ENCODE measurements at places on chromosomes 7 and 10.

DNA sequence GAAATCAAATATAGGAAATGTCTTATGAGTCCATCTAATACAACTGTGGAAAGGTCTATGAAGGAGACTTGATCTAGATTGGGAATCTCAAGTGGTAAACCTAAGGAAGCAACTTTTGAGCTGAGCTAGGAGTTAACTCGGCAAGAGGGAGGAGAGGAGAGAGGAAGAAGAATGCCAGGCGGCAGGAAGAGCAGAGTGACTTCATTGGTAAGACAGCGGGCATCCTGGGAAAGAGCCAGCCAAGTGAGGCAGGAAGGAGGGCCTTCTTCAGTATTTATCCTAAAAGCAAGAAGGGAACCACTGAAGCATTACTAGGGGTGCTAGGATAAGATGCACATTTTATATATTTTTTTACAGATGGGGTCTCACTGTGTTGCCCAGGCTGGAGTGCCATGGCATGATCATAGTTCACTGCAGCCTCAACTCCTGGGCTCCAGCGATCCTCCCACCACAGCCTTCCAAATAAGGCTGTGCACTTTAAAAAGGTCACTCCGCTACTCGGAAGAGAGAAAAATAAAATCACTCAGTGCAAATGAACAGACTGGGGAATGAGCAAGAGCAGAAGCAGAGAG, 2.0 kb downstream of the BCL7B start:
- no peak for DNase-seq

GRCh38 chr7:126685018-126685573, 567.6 kb downstream of the GRM8 start:
- DNase-seq: no peak

GRCh38 chr7:91089382-91089963, 174.8 kb upstream of the FZD1 start:
- no peak for DNase-seq

DNA sequence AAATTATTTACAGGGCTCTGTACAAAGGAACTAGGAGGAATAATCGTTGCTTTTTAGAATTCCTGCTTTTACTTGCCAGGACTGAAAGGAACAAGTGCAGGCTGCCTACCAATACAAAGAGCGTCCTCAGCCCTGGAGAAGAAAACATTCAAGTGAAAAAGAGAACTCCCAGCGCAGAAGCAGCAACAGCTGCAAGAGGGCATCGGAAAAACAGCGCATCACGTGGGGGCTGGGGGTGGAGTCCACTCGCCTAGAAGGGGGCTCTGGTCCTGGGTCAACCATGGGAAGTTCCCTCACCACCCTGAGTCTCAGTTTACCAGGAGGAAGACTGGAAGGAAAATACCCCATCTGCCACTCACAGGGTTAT, 385 bp upstream of the C10orf90 start:
- DNase-seq: no peak

DNA sequence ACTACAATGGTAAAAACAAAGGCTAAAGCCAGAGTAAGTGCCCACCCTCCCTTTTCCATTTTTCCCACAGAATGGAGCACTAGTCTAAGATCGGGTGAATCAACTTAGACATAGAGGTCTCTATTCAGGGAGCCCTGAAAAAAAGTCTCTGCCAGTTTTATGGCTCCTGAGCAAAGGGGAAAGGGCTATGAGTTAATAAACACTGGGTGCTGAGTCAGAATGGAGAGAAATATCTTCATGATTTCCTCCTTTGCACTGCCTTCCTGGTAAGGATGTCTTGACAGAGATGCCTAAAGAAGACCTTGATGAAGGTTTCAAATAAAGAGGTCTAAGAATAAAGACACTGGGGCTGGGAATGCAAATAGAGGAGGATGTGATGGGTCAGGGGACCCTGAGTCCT, 607.4 kb upstream of the MBL2 start:
- DNase-seq: no peak

DNA sequence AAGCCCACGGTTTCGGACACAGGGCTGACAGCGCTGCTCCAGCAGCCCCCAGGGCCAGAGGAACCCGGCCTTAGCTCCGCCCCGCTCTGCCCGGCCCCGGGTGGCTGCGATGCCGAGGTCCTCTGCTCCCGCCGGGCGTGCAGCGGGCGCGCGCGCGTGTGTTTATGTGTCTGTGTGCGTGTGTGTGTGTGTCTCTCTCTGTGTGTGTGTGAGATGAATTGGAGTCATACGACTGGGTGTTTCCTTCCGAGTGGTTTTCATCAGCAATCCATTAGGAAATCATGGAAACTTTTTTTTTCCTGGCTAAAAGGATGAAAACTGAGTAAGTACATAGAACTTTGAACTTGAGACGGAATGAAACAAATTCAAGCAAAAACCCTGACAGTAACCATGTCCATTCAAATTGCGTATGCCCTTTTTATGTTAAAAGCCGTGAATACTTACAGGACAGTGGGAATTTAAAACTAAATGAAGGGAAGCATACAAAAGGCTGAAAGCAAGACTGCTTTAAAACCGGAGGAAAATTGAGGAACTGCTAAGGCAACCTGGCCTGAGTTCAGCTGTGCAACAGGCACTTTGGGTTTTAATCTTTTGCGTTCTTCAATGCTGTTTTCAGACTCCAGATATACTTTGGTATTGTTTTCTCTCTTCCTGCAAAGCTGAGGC, at the start of gene CPED1:
Gene CPED1, plus strand, starts transcription at position 121 of the 666 bp plus-strand sequence. CDS start 911 bp downstream, outside the sequence.
- no peak for DNase-seq

DNA sequence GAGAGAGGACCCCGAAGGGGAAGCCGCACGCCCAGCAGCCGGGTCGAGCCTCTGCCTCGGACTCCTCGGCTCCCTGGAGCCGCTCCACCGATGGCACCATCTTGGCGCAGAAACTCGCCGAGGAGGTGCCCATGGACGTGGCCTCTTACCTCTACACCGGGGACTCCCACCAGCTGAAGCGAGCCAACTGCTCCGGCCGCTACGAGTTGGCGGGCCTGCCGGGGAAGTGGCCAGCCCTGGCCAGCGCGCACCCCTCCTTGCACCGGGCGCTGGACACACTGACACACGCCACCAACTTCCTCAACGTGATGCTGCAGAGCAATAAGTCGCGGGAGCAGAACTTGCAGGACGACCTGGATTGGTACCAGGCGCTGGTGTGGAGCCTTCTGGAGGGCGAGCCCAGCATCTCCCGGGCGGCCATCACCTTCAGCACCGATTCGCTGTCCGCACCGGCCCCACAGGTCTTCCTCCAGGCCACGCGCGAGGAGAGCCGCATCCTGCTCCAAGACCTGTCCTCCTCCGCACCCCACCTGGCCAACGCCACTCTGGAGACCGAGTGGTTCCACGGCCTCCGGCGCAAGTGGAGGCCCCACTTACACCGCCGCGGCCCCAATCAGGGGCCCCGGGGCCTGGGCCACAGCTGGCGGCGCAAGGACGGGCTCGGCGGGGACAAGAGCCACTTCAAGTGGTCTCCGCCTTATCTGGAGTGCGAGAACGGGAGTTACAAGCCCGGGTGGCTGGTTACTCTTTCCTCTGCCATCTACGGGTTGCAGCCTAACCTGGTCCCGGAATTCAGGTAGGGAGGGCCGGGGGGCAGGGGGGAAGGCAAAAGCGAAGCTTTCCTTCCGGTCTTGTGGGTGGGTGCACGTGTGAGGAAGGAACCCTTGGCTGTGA, 973 bp downstream of the GPR158 start:
- no peak for DNase-seq

- DNase-seq: no peak
Observed at GRCh38 chr10:93993782-93994437, at the start of gene PLCE1. TSS of gene PLCE1 (plus strand) at chr10:93993931. CDS start at chr10:94031047, 37,116 bp downstream.

- no peak for DNase-seq
Observed at GRCh38 chr7:105802604-105803428, 73.6 kb downstream of the ATXN7L1 start.

DNA sequence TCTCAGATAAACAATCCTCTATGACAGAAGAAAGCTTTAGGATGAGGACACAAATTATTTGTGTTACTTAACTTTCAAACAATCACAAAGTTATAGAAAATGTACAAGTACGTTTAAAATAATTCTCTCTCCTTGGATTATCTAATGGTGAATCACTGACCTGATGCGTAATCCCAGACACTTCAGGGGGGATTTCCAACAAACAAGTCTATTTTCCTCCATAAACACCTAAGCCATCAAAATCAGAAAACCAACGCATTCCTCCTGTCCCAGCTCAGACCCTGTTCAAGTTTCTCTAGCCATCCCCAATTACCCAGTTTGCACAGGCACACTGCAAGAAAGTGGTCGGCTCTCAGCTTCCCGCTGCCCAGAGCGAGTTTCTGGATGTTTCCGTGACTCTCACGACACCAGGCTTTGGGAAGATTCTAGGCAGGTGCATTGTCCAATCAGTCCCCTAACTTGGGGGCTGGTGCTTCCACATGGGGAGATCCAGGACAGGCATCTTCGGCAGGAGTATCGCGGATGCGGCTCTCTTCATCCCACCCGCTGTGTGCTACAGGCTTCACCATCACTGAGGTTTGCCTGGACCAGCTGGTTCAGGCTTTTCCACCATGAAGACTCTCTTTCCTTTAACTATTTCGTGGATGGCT, 200.0 kb downstream of the ZMYND11 start:
- no peak for DNase-seq

GRCh38 chr10:96470116-96470743, 43.5 kb downstream of the TLL2 start:
- DNase-seq: no peak

DNA sequence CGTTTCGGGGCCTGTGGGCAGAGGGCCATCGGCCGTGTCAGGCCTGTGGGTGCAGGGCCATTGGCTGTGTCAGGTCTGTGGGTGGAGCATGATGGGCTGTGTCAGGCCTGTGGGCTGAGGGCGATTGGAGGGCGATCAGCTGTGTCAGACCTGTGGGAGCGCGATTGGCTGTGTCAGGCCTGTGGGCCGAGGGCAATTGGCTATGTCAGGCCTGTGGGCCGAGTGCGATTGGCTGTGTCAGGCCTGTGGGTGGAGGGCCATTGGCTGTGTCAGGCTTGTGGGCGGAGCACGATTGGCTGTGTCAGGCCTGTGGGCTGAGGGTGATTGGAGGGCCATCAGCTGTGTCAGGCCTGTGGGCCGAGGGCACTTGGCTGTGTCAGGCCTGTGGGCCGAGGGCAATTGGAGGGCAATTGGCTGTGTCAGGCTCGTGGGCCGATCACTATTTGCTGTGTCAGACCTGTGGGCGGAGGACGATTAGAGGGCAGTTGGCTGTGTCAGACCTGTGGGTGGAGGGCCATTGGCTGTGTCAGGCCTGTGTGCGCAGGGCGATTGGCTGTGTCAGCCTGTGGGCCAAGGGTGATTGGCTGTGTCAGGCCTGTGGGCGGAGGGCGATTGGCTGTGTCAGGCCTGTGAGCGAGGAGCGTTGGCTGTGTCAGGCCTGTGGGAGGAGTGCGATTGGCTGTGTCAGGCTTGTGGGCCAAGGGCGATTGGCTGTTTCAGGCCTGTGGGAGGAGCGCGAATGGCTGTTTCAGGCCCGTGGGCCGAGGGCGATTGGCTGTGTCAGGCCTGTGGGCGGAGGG, 54.1 kb downstream of the DYNC2I1 start:
- DNase-seq: no peak

DNA sequence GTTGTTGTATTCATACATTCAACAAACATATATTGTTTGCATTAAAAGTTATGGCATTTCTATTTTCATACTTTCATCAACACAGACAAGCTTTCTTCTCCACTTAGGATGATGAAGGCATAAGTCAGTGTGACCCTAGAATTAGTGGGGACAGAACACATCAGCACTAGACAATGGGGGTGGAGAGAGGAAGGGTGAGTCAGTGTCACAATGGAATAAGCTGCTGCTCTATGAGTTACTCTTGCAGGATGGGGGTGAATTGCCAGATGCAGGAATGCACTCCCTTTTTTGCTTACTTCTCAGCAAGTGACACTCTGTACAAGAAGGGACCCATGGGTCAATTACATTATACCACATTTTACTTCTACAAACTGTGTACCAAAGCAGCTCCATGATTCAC, 74.0 kb downstream of the DGKI start:
- DNase-seq: no peak

DNA sequence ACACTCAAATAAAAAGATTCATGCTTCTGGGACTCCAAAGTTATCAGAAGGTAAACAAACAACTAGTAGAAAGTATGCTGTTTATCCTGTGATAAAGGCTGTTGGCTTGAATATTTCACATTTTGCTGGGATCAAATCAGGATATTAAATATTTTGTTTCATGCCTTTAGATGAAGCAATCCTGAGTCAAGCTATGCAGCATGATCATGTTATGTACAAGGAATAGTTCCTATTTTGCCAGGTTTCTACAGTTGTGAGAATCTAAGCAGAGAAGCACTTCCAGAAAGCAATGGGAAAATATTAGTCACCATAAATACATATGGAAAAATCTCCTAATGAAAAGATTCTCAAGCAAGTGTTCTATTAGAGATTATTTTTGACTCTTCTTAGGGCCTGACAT, 262.8 kb upstream of the PCDH15 start:
- DNase-seq: no peak

DNA sequence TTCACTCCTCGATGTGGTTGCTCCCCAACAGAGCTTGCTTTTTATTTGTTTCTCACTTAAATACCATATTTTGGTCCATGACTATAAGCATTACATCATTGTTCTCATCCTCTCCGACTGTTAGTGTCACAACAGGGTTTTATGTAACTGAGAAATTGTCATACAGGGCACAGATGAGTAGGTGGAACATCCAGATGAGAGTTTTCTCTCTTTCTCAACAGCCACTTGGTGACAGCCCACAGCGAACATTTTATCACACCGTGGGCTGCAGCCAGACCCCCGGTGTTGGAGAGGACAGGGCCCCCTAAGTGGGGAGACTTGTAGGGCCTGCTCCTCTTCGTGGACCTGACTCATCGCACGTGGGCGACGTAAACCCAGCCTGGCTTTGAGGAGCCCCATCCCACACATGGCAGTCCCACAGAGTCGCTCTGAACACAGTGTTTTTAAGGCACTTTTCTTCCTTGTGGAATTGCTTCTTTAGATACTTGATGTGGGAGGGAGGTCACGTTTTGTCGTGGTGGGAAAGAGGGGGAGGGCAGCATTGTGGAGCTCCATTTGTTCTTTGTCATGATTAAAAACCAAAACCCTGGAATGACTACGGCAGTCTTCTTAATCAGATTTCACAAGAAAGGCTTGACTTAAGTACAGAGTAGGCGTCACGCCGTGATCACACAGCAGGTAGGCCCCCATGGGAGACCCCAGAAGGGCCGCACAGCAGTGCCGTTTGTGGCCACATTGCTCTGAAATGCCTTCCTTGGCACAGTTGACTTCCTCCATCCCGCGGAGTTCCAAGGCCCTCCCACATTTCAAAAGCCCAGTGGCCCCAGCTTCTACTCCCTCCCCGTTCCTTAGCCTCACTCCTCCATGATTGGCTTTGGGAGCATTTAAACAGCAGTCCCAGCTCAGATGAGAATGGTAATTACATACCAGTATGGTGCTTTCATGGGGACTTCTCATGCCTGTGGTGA, 220.6 kb downstream of the CCDC3 start:
- no peak for DNase-seq

DNA sequence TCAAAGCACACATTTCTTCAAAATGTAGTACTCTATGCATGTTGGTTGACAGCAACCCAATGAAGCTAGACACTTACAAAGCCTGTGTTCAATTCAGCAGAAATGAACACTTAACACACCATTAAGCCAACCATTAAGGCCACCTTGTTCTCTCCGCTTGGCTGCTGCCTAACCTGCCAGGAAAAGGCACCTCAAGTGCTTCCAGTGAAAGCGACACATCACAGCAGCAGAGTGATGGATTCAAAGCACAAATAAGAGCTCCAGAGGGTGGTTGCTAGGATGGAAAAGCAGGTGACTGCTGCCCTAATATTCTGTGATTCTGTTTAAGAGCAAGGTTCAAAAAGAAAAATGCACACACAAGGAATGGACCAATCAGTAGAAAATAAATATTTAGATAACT, 81.5 kb upstream of the GNAI1 start:
- no peak for DNase-seq

- no peak for DNase-seq
Observed at GRCh38 chr7:157462419-157462771, 125.6 kb downstream of the DNAJB6 start.

- DNase-seq: no peak
Observed at GRCh38 chr10:75425291-75426079, 5.9 kb upstream of the LRMDA start.

Data from HL-60 (cell line).